ENCODE measurements at places on chromosomes 2 and 18. TPM values are rescaled to one million over a fixed set of nuclear protein-coding genes. Genes with fewer than 3 reads are reported as not detected.

DNA sequence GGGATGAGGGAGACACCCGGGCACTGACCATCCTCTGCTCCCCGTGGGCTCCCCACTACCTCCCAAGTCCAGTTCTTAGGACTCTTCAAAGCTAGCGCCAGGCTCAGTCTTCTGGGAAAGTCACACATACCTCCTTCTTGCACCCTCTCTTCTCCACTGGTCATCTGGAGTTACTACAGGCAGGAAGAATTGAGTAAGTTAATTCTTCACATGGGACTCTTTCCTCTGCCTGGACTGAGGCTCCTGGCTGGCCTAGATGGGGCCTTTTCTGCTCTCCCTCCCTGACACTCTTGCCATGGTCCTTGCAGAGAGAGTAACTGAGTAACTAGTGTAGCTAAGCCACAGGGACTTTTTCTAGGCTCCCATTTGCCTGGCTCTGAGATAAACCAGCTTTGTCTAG is 96.5 kb upstream of the CELF4 start:
- H3K27me3 ChIP-seq = no peaks in the 10 kb centered on the region
- no peak overlapping the region for H3K27ac ChIP-seq
- no peak overlapping the region for H3K4me3 ChIP-seq
- H3K4me1 ChIP-seq = no peaks in the 10 kb centered on the region
- no peaks in the 10 kb centered on the region for H3K36me3 ChIP-seq

- no peaks in the 10 kb centered on the region for H3K36me3 ChIP-seq
- H3K27me3 ChIP-seq = no peaks in the 10 kb centered on the region
- DNase-seq = no peak
- H3K4me3 ChIP-seq = no peak overlapping the region
- H3K27ac ChIP-seq = no peak overlapping the region
- H3K4me1 ChIP-seq = no peaks in the 10 kb centered on the region
Observed at GRCh38 chr2:48284621-48285212, 245.2 kb upstream of the STON1 start.

- H3K4me3 ChIP-seq = no peak overlapping the region
- H3K36me3 ChIP-seq = no peaks in the 10 kb centered on the region
- DNase-seq = no peak
- no peaks in the 10 kb centered on the region for H3K4me1 ChIP-seq
Observed at GRCh38 chr2:66443979-66444861, 9.3 kb downstream of the MEIS1 start.

The CAPN14 gene
- 0.53 TPM for total RNA-seq
